OCI-LY7 (cell line): ENCODE measurements at places on chromosomes 5 and 9.

- DNase-seq, result no peak
Observed at GRCh38 chr9:33133186-33133585, 34.0 kb downstream of the B4GALT1 start.

GRCh38 chr9:20256284-20256948, 365.9 kb downstream of the MLLT3 start:
- no peak for DNase-seq

DNA sequence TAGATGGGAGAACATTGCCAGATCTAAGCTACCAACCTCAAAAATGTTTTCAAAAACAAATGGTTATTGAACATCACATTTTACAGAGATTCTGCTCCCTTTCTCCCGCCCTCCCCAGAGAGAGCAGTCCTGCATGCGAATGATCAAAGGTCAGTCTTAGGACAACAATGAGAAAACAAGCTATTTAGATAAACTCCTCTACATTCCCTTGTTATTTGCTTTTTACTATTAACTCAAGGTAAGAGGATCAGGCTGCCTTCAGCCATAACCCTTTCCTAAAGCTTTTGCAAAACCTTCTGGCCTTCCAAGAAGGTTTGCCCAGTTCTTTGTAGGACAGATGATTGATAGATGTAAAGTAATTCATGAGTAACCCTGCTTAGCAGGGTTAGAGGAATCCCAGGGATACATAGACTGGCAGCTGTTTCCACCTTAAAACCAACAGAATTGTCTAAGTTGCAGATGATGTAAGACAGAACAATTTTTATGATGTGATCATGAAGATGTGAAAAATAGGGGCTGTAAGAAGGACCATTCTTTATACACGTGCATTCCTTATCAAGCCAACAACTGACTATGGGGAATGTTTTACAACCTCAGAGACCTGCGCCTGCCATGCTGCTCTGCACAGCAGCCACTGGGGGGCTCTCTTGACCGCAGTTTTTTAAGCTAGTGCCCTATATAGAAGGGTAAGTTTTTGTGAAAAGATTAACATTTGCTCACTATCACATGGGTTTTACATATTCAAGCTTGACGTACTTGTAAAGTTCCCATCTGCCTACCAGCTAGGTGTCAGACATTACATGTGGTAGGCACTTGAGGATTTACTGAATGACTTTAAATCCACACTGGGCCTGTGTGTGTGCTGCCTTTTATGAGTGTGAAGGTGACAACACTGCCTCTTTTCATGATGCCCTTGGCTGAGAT, 2.3 kb upstream of the ZNF782 start:
- DNase-seq, result peak; percentile 76

- DNase-seq, result peak; percentile 85
Observed at GRCh38 chr9:89549031-89549644, 51.2 kb upstream of the SEMA4D start.

- DNase-seq, result no peak
Observed at GRCh38 chr9:135766251-135766650, 64.3 kb downstream of the KCNT1 start.

DNA sequence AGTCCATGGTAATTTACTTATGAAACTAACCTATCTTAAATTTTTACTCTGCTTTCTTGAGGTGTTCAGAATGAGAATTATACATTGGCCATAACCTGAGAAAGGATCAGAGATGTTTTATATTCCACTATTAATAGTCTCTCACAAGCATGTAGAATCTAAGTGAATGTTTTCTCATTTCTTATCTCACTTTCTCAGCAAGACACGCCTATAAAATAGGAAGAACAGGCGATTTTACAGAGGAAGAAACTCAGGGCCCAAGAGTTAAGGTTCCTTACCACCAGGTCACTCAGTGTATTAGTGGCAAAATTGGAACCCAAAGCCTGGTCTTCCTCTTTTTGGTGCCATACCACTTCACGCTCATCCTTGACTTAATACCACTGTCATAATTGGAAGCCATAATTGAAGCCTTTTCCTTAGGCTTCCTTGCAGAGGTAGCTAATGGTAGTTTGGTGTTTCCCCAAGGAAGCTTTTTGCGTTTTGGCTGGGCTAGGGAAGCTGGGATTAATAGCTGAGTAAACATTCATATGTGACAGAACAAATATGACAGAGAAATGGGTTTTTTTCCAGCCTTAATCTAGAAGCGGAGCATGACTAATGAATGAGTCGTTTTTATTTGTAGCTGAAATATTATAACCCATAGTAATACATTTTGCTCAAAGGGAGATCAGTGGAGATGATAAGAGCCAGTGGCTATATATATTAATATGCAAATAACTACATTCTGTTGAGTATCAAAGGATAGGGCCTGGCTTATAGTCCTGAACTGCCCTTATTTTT, 16.9 kb downstream of the HMGXB3 start:
- DNase-seq, result no peak

DNA sequence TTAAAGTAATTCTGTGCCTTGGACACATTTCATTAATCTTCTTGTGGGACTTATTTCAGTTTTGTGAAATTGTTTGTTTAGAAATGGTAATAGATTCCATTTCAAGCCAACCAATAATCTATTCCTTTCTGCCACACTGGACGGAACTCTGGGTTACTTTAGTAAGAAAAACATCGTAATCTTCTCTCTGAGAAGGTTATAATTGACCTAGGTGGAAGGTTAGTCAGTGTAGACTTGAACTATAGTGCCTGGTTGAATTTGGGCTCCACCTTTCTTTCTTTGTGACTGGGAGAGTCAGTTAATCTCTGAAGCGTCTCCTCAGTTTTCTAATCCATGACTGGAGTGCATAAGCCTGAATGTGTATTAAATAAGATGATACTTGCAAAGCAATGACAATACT, 89.7 kb upstream of the PRLR start:
- no peak for DNase-seq

DNA sequence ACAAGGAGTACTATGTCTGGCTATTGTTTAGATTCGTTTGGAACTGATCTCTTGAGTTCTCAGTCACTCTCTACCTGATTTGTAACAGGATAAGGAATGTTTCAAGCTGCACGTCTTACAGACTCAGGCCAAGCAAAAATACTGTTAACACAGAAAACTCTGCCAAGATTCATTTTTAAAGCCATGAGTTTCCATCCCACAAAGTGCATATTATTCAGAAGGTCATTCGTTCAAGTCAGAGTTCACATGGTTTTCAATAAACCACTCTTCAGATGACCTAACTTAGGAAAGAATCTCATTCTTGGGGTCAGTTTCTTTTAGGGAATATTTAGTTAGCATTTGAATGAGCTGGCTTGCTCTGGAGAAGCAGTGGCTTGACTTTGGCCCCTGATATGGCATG, 49.3 kb downstream of the F2R start:
- DNase-seq, result no peak

DNA sequence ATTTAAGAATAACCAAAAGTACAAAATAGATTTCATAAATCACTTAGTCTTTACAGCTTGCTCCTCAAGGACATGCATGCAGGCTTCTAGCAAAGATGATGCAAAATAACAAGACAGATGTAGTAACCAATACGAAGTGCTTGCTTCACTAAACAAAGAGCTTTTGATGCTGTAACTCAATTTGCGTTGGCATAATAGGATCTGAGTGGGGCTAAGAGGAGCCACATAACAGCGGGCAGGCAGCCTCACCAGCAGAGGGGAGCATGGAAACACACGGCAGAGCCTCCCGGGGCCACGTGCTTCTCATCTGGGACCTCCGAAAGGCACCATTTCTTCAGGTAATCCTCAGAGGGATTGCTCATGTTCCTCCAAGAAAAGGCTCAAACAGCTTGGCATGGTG, 139.7 kb downstream of the C5orf15 start:
- no peak for DNase-seq

- no peak for DNase-seq
Observed at GRCh38 chr5:104594850-104595249, 1032.3 kb upstream of the NUDT12 start.

DNA sequence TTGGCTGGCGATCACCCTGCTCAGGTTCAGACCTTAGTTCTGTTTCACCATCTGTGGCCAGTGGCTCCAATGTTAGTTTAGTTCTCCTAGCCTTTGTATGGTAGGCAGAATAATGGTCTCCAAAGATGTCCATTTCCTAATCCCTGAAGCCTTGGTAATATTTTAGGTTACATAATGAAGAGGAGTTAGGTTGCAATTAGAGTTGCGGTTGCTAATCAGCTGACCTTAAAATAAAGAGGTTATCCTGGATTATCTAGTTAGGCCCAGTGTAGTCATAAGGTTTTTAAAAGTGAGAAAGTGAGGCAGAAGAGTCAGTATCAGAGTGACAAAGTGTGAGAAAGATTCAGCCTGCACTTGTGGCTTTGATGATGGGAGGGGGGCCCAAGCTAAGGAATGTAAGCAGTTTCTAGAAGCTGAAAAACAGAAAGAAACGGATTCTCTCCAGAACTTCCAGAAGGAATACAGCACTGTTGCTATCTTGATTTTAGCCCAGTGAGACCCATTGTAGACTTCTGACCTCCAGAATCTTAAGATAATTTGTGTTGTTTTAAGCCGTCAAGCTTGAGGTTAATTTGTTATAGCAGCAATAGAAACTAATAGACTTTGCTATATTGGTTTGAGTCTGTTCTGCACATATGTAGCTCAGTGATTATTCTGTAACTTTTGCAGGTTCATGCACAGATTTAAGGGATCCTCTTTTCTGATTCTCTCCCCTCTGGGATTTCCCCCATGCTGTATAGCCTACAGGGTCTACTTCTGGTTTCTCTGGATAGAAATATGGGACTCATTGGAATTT, 21.6 kb downstream of the LNPEP start:
- DNase-seq, result peak; percentile 33

- DNase-seq, result peak; percentile 37
Observed at GRCh38 chr5:35436400-35437057, 181.1 kb upstream of the SPEF2 start.

DNA sequence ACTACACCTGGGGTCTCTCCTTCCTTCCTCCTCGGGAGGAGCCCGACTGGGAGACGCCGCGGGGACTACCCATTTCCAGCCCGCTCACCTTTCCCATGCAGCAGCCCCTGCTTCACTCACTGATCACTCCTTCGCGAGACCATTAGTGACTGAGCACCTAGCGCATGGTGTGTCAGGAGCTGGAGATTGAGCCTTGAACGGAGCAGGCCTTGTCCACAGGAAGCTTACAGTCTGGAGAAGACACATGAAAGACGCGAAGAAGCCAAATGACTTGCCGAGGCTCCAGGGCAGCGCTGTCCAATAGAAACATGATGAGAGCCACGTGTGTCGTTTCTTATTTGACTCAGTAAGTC, 283 bp upstream of the CFAP90 start:
- DNase-seq, result no peak

GRCh38 chr9:134891713-134892112, 11.1 kb downstream of the FCN2 start:
- no peak for DNase-seq

DNA sequence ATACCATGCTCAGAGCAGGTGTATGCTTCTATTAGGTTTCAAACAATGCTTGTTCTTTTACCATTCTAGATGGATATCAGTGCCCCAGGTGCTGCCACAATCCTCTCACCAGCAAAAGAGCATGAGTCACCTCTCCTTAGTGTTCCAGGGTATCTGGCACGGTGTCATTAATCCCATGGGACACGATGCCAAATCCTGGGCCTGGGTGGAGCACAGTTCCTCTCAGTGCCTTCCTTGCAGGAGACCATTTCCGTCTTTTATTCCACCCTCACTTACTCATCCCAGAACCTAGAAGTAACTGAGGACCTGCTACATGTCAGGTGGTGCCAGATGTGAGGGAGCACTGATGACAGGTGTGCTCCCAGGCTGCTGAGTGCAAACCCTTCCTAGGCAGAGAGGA, 1.3 kb upstream of the OR13J1 start:
- no peak for DNase-seq

- no peak for DNase-seq
Observed at GRCh38 chr9:127007638-127008037, 93.1 kb downstream of the RALGPS1 start.

DNA sequence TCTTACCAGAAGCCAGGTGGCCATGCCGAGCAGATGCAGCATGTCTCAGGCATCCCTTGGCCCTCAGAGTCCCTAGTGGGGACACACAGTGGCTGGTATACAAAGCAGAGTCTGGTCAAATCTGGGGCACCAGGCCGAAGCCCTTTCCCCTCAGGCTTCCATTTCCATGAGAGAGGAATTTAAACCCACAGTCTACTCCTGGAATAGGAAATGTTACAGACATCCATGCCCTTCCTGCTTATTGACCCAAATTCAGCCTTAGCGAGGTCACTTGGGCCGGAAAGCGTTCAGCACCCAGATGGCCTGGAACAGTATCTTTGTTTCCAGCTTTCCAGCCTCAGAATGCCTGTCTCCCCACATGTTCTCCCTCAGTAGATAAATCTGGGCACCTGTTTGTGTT, 131.7 kb downstream of the PIP5K1B start:
- no peak for DNase-seq

DNA sequence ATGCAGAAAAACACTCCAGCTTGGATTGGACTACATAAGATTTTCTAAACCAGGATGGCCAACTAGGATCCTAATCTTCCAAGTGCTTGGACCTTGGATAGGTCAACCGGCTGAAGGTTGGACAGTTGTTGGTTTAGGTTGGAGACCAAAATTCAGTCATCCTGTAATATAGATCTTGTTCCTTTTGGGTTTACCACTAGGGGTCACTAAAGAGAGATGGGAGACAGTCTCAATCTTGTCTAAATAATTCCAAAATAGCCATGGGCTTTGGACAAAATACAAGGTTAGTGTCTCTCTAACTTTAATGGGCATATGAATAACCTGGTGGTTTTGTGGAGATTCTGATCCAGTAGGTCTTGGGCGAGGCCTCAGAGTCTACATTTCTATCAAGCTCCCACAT, 148.7 kb upstream of the ERCC6L2 start:
- DNase-seq, result peak; percentile 35

DNA sequence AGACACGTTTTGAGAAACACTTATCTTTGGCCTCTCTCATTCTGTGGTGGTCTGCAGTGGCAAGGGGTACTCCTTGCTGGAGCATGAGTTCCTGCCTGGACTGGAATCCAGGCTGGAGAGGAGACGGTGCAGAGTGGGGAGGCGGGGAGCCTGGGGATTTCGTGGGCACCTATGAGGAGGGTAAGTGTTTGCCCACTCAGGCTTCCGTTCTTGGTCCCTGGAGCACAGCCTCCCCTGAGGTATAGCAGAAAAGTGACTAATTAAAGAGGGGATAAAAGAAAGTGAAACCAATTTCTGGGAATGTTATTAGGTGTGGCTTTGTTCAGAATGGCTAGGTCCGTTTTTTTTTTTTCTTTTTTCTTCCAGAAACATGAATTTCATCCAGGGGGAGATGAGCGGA, 90.8 kb downstream of the ARHGAP26 start:
- DNase-seq, result no peak
